ENCODE measurements at places on chromosomes 2 and 18. TPM values are rescaled to one million over a fixed set of nuclear protein-coding genes. Genes with fewer than 3 reads are reported as not detected.

DNA sequence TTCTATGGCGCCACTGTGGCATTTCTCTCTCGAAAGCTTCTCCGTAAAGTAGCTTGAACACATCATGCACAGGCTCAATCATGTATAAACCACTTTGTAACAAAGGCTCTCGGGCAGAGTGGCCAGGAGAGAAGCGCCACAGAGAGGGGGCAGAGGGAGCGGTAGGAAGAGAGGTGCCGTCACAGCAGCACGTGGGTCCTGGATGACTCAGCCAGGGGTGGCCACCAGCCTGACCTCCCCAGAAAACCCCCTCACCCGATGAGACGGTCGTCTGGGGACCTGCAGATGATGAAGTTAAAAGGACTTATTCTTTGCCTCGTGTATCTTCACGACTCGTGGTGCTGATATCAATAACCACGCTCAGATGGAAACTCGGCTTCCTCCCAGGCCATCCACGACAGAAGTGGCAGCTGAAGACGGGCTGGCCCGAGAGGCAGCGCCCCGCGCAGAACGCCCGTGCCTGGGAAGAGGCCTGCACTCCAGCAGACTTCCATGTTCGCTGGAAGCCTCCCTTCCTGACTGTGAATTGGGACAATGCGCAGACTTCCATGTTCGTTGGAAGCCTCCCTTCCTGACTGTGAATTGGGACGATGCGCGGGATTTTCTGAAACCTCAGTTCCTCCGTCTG lies 46.4 kb upstream of the MTCL1 start:
- no peak for DNase-seq

Gene GRHL1
- 2.3 TPM for total RNA-seq

DNA sequence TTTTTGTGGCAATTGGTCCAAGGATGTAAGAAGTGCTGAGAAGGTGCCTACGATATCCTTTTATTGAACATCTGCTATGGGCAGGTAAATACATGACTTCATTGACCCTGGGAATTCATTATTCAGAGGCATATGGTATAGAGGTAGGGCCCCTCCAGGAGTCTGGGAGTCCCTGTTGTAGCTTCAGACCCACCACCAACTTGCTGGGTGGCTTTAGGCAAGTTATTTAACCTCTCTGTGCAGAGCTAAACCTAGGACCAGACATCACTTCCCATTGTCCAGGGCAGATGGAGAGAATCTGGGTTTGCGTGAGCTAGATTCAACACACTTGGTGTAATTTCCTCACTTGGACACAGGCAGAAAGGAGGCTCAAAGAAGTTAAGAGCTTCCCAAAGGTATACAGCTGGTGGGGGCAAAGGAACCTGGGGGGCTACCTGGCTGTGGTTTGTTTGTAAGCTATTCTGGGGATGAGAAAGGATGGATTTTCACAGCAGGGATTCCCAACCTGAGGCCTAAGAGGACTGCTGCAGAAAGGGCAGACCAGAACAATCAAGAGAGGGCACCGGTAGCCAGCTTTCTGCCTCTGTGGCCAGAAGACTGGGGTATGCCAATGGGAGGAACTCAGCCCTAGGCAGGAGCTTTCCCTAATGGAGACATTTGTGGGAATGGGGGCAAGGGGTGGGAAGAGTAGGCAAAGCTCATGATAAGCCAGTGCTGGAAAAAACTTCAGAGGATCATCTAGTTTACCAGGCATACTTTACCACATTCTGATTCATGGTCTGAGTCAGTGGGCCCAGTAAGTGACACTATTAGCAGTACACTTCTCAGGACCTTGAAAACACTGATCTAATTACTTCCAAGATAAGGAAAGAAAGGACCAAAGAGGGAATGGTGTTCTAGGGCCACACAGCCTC lies 102.7 kb upstream of the SMAD2 start:
- peak; percentile 17 for DNase-seq

DNA sequence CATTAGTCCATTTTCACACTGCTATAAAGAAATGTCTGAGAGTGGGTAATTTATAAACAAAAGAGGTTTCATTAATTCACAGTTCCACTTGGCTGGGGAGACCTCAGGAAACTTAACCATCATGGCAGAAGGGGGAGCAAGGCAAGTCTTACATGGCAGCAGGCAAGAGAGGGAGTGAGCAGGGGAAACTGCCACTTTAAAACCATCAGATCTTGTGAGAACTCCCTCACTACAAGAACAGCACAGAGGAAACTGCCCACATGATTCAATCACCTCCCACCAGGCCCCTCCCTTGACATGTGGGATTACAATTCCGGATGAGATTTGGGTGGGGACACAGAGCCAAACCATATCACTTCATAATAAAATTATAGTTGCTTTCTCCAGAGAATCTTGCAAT lies 365.5 kb upstream of the ID2 start:
- no peak for DNase-seq

Gene POTEI
- total RNA-seq: 0.06 TPM

Gene PLCL1
- total RNA-seq: 3.0 TPM

DNA sequence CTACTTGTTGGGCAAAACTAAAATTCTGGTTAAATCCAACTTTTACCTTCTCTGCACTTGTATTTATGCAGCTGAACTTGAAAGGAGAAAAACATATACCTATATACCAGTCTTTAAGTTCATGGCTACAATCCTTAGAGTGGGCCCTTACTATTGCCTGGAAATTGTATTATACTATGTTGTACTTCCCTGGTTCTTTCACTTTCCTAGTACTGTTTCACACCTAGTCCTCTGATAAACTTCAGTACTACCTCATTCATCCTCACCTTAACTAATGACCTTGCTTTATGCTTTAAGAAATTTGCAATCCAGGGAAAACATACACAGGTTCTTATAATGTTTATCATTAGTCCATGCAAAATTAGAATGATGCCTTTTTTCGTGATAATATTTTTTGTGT lies 103.8 kb downstream of the HAUS1 start:
- DNase-seq: no peak

Gene CCL20
- total RNA-seq: 13.6 TPM

- peak; percentile 32 for DNase-seq
Observed at GRCh38 chr18:10131460-10132395, 217.9 kb downstream of the VAPA start.

DNA sequence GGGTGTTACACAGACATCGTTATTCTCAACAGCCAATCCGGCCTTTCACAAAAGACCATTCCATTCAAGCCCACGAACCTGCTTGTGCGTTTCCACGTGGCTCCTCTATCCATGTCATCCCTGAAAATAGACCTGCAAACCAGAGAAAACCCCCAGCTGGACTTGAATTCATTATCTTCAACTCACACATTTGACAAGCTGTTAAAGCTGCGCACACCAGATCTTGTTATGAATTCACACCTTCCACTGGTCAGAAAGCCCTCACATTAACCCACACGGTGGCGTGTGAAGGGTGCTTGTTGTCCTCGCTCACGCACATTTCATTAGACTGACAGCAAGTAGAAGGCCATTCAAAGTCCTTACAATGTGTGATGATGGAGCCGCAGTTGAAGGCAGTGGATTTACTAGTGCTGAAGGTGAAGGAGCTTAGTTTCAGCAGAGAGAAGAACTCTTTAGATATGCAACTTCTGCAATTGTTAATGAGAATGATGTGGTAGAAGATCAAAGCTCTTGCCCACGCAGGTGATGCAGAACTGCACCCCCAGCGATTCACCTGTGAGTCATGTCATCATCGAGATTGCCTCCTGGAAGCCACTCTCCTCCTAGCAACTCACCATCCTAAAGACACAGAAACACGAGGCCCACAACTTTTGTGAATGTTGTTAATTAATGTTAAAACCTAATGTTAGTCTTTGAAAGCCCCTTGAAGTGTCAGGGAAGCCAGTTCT lies 224.8 kb upstream of the SOX11 start:
- no peak for DNase-seq

Gene SLC9A4
- total RNA-seq: 0.34 TPM
